Activated CD8-positive, alpha-beta memory T cell treated with anti-CD3 and anti-CD28 coated beads for 4 hours (primary cell): ENCODE measurements at places on chromosomes 6 and 20.
A peak's percentile ranks its signal among the peaks of the same experiment; 100 is the strongest.

DNA sequence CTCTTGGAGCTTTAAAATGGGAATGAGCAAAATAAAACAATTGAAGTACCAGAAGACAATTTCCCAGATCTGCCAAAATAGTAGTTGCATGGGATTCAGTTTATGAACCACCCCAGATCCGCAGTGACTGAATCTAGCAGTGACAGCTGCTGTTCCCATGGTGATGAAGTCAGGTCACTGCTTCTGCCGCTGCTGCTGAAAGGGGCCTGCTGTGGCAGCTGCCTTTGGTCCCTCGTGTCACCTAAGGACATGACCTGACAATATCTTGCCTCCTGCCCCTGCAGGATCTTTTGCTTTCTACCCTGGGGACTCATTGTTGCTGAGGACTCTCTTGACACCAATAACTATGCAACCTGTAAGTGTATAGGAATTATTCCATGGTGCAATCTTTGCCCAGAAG lies 34.3 kb upstream of the OGFRL1 start:
- no peak for DNase-seq

DNA sequence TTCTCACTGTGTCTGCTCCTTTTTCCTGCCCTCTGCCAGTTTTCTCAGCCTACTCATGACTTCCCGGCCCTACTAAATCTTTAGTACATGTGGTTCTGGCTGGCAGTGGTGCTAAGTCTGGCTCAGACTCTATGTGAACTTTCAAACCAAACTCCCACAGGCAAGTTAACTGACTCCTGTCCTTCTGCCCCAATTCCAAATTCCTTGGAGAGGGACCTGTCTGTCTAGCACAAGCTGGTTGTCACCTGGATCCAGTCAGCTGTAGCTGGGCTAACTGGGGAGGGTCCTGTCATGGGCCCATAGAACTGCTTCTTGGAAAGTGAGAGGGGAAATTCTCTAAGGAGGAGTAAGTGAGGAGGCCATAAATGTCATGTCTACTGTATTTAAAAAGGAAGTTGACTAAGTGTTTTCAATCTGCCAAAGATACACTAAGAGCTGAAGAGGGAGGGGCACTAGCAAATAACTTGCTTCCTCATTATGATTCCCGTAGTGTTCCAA lies 240.1 kb downstream of the KCNQ5 start:
- DNase-seq: no peak

DNA sequence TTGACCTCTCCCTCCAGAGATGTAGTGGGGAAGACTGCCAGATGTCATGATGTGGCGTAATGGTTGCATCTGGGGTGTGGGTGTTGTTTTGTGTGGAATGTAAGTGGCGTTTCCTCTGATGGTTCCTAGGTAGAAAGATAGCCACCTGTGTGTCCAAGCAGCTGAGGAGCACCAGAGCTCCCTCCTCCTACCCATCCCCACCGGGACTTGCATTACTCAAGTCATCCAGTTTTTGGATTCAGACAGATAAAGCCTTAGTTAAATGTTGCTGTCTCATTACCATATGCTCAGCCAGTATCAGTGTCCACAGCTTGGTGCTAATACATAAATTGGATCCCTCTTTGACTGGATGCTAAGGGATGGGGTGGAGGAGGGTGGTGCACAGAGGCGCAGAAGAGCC lies 282.3 kb downstream of the TBC1D7 start:
- no peak for DNase-seq

GRCh38 chr20:24587384-24588046 lies 118.1 kb downstream of the SYNDIG1 start:
- no peak for DNase-seq

GRCh38 chr6:163427498-163428254 lies 13.2 kb downstream of the QKI start:
- no peak for DNase-seq

GRCh38 chr6:52365317-52365716 lies 3.4 kb downstream of the PAQR8 start:
- no peak for DNase-seq

GRCh38 chr20:57656821-57657534 lies 36.8 kb upstream of the ZBP1 start:
- DNase-seq: no peak

DNA sequence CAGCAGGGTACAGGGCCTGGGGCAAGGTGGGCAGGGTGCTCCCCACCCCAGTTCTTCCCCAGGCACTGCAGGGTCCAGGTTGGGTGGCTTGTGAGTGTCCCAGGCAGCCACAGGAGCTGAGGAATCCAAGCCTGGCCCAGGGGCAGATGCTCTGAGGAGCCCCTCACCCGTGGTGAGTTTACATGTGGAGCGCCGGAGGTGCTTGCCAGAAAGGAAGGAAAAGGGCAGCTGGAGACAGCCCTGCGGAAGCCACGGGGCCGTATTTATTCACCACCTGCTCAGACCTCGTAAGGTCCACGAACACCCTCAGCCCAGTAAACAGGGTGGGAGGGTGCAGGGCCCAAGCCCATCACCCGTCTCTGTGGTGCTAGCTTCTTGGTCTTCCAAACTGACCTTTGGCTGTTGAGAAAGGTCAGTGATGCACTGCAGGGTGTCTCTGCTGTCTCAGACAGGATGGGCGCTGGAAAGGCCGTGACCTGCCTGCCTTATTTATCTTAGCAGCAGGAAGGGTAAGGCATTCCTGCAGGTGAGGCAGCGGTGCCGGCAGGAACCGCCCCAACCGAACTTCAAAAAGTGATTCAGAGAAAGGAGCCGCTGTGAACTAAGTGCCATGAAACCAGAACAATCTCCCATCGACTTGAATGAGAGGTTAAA lies 4.0 kb upstream of the FRMD1 start:
- DNase-seq: no peak

- no peak for DNase-seq
Measured at GRCh38 chr20:57707849-57708693, 1.7 kb downstream of the PMEPA1 start.

- DNase-seq: no peak
Measured at GRCh38 chr6:111591370-111591900, 14.2 kb downstream of the TRAF3IP2 start.

GRCh38 chr6:33000055-33000454 lies 9.3 kb downstream of the HLA-DOA start:
- DNase-seq: no peak

- no peak for DNase-seq
Measured at GRCh38 chr20:13677241-13677640, 38.5 kb upstream of the TASP1 start.

DNA sequence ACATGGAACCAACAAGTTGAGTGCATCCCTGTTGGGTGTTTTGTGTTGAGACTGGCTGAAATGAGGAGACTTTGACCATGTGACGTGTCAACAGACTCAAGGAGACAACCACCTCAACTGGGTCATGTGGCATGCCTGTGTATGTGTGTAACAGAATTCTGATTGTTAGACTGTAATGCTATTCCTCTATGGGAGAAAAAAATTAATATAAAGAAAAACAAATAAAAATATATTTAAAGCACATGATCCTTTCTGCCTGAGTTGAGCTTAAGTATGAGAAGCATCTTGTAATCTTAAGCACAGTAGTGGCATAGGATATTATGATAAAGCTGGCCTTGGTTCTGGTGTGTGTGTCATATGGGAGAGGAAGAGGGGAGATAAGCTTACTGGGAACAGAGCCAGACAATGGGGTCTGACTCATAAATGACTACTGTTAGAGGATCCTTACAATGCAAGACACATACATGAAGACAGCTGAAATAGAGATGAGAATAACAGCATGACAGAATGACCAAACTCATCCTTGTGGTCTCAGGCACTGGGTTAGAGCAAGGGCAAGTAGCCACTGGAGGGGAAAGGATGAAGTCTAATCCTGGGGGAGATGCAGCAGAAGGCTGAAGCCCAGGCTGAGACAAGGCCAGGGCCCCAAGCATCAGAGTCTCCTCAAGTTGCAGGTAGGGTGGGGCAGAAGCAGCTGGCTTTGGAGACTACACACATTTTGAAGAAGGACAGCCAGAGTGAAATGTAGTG lies 9.2 kb downstream of the TP53INP2 start:
- DNase-seq: no peak

GRCh38 chr6:3303795-3304411 lies 45.2 kb downstream of the PSMG4 start:
- DNase-seq: no peak

DNA sequence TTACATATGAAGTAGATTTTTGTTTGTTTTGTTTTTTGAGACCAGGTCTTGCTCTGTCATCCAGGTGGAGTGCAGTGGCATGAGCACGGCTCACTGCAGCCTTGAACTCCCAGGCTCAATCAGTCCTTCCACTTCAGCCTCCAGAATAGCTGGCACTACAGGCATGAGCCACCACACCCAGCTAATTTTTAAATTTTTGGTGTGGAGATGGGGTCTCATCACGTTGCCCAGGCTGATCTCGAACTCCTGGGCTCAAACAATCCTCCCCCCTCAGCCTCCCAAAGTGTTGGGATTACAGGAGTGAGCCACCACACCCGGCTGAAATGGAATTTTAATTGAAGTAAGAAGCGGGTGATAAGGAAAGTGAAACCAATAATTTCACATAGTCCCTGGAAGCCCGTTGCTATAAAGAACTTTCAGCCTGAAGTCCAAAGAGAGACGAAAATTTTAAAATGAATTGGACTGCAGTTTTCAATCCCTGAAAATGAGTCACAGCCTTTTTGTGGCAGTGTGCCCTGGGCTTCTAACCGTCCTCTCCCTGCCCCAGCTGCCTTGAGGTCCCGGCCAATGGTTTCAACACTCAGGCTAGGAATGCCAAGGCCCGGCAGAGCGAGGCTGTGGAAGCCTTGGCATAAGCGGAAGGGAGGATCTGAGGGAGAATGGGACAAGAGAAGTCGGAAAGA lies 757 bp downstream of the RAET1E start:
- no peak for DNase-seq

GRCh38 chr6:2819978-2820377 lies 21.7 kb downstream of the SERPINB1 start:
- DNase-seq: no peak

DNA sequence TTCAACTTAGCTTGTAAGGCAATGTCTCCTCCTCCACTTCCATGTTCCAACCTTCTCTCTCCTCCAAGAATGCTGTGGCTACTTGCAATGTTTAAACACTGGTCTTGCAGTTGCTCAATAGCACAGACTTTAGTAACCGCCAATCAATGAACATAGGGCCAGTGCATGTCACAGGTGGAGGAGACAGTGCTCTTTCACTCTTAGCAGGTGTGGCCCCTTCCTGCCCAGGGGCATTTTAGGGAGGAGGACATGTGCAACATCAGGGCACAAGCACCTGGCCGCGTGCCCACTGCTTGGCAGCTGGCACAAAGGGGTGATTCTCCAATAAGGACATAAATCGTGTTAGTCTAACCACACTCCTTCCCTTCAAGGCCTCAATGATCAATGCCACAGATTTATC lies 41.3 kb downstream of the ADGRF1 start:
- DNase-seq: no peak

- peak; percentile 82 for DNase-seq
Measured at GRCh38 chr6:149717588-149718458, at the start of gene LATS1. Gene LATS1 (minus strand): TSS chr6:149718101. CDS start chr6:149702126, 15,975 bp downstream.

GRCh38 chr6:1378065-1379016 lies 11.0 kb upstream of the FOXF2 start:
- no peak for DNase-seq

- no peak for DNase-seq
Measured at GRCh38 chr6:116218172-116218633, 35.7 kb downstream of the TSPYL4 start.

DNA sequence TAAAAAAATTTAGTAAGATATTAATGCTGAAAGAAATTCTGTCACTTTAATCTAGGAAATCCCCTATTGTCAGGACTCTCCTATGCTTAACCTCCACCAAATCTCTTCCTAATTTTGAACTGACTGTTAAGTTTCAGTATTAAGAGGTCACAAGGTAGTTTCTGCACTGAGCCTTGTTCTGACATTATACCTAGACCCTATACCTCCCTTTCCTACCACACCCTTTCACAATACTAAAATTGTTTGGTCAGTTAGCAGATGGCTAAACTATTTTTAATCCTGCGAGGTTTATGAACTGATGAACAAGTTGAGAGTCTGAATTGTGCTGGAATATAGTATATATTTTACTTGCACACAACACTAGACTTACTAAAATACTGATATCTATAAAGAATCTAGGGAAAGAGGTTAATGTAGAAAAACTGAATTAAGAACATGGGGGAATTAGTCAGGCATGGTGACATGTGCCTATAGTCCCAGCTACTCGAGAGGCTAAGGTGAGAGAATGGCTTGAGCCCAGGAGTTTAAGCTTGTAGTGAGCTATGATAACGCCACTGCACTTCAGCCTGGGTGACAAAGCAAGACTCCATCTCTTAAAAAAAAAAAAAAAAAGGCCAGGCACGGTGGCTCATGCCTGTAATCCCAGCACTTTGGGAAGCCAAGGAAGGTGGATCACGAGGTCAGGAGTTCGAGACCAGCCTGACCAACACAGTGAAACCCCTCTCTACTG lies 51.5 kb downstream of the HBS1L start:
- DNase-seq: no peak

- peak; percentile 11 for DNase-seq
Measured at GRCh38 chr20:59571551-59572314, 32.6 kb upstream of the PHACTR3 start.

GRCh38 chr6:138349891-138350290 lies 27.8 kb upstream of the SMIM28 start:
- DNase-seq: no peak

GRCh38 chr20:890666-891057 lies 25.5 kb downstream of the ANGPT4 start:
- DNase-seq: no peak

GRCh38 chr20:16848061-16848460 lies 99.9 kb downstream of the OTOR start:
- no peak for DNase-seq

DNA sequence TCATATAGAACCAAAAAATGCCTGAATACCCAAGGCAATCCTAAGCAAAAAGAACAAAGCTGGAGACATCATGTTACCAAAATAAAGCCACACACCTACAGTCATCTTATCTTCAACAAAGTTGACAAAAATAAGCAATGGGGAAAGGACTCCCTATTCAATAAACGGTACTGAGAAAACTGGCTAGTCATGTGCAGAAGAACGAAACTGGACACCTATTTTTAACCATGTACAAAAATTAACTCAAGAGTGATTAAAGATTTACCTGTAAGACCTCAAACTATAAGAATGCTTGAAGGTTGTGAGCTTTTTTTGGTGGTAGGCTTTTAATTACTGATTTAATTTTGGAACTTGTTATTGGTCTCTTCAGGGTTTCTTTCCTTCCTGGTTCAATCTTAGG lies 236.0 kb upstream of the DEFB112 start:
- DNase-seq: no peak
